NCI-H774 (cell line): ENCODE measurements at places on chromosomes 5 and 9.

DNA sequence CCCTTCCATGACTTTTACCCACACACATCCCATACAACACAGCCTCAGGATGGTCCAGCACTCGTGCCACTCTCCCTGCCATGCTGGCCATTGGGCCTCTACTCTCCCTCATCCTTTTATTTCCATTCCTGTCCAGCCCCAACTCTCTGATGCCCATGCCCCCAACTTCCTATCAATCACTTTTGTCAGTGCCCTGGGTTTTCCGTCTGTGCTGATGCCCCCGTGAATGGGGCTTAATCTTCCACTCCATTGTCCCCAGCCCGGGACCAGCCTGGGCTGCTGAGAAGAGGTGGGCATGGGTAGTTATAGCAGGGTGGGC is 12.6 kb upstream of the ACSL6 start:
- no peak for DNase-seq

- no peak for DNase-seq
These were observed 46.9 kb upstream of the EGFL7 start for GRCh38 chr9:136615631-136616306.

- DNase-seq = no peak
These were observed 3.4 kb downstream of the CLINT1 start for GRCh38 chr5:157855404-157855994.

DNA sequence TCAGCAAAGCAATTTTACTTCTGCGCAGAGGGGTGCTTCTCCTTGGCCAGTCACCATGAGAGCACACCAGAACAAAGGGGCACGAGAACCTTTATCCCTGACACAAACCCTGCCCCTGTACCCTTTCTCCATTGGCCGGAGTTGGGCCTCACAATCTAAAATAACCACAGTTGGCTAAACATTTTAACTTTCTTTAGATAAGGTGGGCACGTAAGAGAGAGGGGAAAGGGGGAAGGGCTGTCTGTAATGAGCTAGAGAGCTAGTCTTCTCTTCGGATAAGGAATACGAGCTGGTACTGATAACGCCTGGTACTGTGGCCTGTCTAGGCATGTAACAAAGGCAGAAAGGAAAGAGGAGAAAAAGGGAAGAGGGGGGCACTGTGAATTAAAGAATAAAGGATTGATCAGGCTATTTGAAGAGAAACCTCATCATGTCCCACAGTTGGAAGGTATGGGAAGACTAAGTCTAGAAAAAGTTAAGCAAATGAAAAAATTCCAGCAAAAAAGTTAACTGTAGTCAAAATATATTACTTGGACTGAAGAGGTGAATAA is 1.8 kb upstream of the IARS1 start:
- DNase-seq = no peak

GRCh38 chr5:94857111-94857510 is 238.6 kb downstream of the SLF1 start:
- no peak for DNase-seq

DNA sequence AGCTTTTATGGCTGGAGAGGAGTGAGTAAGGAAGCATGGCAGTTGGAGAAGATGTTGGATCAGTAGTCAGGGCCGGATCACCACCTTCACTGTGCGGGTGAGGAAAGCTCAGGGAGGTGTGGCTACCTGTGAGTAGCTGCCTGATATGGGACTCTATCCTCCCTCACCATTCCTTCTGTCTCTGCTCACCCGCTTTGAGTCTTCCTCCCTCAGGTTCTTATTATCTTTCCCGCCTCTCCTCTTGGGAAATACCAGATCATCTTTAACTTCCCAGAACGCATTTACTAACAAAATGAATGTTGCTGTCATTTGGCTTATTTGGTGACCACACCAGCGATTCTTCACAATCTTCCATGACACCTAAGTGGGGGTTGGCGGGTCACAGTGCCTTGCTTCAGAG is 140.7 kb upstream of the GPR151 start:
- DNase-seq = no peak

DNA sequence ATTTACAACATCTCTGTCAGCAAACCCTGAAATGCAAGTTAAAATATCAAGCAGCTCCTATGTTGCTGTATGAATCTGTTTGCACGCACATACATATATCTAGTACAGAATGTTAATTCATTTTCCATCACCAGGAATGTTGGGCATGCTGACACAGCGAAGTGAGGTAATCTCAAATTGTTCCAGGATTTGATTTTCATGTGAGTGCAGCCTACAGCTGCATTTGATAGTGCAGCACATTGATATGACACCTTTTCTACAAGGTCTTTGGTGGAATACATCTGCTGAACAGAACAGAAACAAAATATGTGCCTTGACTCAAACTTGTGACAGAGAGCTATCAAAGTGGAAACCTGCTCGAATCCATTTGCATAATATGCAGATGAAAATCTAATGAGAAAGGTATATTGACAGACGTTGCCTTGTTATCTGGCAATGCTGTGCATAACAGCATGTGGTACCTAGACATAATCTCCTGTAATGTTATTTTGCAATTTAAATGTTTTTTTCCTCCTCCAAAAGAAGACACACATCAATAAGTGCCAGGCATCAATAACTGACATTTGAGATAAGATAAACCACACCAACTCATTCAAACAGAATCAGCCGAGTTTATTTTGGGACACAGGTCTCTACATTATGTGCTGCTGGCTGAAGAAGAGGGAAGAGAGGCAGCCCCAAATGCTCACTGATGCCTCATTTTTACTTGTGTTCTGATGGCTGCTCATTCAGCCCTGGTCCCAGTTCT is 512.2 kb downstream of the ZNF608 start:
- no peak for DNase-seq

DNA sequence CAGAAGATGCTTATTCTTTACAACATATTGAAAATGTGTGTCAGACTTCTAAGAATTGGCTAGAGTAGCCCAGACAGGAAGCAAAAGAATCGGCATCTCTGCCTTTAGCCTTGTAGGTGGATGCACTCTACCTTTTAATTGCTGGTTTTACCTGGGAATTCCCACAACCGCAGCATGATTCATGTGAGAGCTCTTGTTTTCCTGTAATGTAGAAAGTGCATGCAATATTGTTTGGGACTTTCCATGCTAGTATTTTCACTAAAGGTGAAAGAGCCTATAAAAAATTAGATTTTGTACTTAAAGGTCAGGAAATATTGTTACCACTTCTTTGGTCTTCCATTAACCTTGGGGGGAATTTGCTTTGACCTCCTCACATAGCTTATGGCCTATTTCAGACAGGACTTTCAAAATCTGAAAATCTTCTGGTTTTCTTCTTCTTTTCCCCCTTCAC is 89.8 kb downstream of the NTRK2 start:
- DNase-seq = no peak

- DNase-seq = peak; percentile 35
These were observed 148.4 kb downstream of the NFIB start for GRCh38 chr9:14165376-14166035.

DNA sequence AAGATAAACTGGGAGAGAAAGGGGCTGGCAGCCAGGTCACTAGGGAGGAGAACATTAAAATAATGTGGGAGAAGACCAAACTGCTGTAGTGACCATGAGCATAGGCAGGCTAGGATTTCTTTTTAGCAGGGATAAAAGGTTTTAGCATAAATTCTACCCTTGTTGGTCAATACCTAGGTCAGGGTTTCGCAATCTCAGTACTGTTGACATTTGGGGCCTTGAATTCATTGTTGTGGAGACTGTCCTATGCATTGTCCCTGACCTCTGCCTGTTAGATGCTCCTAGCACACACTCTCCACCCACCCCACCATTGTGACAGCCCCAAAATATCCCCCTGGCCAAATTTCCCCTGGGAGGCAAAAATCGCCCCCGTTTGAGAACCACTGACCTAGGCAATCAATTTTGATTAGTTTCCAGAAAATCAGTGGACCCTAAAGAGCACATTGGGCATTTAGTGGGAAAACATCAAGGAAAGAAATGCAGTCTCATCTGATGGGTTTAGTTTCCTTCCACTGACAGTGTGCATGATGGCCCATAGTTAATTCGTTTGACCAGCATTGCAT is 181.4 kb downstream of the NTRK2 start:
- DNase-seq = no peak

GRCh38 chr5:66426259-66427138 is 169.7 kb upstream of the MAST4 start:
- no peak for DNase-seq

GRCh38 chr9:27393054-27393846 is 96.3 kb upstream of the EQTN start:
- DNase-seq = no peak

- no peak for DNase-seq
These were observed 100.2 kb downstream of the MRPL36 start for GRCh38 chr5:1699394-1699793.

DNA sequence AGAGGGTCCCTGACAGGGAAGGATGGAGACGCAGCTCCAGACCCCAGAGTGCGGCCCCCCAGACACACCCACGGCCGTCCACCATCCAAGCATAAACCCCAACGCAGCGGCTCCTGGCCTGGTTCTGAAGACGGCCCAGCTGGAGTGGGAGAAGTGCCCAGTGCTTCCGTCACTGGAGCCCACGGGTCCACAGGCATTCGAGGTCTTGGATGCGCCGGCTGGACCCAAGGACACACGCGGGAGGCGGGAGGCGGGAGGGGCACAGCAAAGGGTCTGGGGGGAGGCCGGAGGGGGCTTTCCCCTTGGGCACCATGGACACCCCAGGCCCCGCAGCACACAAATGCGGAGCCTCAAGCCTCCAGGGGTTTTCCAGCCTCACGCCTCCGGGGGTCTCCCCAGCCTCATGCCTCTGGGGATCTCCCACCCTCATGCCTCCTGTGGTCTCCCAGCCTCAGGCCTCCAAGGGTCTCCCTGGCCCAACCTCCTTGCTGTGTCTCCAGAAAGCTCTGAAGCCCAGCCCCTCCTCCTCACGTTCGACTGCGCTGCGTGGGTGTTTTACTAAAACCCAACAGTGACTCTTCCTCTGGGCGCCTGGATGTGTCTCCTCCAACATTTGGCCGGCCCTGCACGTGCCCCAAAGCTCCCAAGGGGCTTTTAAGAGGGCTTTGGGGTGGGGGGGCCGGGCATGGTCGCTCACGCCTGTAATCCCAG is 15.2 kb downstream of the EXD3 start:
- no peak for DNase-seq

DNA sequence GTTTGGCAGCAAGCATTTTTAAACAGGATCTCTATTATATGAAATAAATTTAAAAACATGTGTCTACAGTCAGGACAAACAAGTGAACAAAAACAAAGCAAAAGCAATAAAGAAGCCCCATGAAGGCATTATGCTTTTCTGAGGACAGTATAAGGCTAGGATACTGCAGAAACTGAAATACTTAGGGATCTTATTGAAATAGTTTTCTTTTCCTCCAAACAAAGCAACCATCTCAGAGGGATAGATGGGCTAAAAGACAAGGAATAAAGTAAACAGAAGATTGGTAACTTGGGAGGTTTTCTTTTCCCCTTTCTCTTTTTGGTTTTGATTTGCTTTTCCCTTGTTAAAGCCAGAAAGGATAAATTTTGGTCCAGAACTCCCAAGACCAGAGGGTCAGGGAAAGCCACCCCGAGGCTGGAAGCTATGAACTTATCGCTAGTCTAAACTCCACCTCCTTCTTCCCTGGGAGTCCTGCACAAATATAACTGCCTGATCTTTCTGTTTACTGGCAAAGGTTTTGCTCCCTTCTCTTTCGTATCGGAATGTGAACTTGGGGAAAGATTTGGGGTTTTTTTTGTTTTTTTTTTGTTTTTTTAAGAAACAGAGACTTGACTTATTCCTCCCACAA is 164.0 kb downstream of the GHR start:
- DNase-seq = no peak

DNA sequence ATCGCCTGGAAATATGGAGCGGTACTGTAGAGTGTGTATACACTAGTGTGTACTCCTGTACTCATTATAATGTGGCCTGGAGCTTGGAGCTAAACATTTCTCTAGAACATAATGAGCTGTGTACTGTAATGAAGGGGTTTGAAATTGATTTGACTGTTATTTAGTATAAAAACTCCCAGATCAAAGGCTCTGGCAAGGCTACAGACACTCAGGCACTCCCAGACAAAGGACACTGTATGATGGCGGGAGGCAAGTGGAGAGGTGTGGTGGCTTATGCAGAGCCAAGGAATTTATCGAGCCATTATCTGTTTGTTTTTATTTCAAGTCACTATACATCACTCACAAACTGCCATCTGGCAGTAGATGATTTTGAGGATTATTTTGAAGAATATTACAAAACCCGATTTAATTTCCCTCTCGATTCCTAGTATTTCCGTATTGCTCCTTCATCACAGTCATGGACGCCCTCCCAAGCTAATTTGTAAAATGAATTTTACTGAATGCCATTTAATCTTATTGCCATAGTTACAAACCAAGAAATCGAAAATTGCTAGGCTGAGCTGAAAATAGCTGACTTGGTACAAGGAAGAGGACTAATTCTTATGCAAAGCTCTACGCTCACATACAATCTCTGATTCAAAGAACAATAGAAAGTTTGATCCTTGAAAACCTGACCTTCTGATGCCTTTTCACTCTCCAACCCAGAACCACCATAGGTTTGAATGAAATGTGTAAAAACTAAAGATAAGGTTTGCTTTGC is 240.2 kb upstream of the SEMA6A start:
- no peak for DNase-seq

DNA sequence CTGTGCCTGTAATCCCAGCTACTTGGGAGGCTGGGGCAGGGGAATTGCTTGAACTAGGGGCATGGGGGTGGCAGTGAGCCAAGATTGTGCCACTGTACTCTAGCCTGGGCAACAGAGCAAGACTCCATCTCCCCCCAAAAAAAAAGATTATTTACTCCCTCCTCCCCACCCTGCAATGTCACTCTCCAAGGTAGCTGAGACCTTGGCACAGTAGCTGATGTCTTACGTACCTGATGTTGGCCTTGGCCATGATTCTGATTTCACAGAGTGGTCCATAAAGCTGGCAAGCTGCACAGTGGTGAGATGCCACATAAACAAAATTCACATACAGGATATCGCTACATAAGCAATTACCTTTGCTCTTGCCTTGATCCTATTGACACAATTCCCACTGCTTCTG is 108.5 kb downstream of the CAVIN4 start:
- DNase-seq = no peak

- DNase-seq = no peak
These were observed 5.1 kb downstream of the FLT4 start for GRCh38 chr5:180644129-180644824.

DNA sequence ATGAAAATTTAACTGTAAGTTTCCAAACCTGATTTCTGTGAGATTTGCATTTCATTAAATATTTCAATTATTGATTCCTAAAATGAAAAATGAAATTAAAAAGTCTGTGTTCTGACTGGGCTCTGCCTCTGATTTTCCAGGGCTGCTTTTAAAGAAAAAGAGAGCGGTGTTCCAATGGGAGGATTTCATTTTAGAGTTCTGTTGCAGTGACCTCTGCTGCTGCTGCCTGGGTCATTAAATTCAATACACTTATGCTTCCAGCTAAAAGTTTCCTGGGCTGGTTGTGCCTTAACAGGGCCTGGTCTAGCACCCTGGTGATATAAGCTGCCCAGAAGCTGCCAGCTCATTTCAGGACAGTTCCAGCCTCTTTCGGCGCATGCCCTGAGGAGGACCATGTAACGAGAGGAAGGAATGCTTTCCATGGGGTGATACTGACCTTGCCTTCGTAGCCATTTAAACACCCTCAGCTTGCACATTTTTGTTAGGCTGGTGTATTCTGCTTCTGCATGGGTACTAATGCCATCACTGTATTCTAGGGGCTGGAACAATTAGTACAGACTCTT is 93.3 kb downstream of the TMEM174 start:
- DNase-seq = no peak

GRCh38 chr9:85283421-85283820 is 458.3 kb downstream of the AGTPBP1 start:
- DNase-seq = no peak
